Smooth muscle cell of the brain vasculature (primary cell): ENCODE measurements at places on chromosomes 3 and 15.
A peak's percentile ranks its signal among the peaks of the same experiment; 100 is the strongest.

DNA sequence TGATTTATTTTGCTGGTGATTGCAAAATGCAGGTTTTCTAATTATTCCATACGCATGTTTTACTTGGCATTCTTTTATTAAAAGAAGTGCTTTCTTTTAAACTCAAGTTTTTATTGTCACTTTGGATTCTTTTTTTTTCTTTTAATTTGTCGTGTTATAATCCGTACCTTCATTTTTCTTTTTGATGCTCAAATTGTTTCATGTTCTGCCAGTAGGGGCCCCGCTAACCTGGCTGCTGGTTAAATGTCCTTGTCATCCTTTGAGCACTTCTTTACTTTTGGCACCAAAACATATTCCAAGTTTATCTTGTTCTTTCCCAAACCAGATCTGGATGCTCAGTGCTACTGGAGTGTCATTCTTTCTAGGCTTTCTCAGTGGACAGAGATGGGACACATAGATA is 31.6 kb downstream of the MED12L start:
- DNase-seq, result no peak

DNA sequence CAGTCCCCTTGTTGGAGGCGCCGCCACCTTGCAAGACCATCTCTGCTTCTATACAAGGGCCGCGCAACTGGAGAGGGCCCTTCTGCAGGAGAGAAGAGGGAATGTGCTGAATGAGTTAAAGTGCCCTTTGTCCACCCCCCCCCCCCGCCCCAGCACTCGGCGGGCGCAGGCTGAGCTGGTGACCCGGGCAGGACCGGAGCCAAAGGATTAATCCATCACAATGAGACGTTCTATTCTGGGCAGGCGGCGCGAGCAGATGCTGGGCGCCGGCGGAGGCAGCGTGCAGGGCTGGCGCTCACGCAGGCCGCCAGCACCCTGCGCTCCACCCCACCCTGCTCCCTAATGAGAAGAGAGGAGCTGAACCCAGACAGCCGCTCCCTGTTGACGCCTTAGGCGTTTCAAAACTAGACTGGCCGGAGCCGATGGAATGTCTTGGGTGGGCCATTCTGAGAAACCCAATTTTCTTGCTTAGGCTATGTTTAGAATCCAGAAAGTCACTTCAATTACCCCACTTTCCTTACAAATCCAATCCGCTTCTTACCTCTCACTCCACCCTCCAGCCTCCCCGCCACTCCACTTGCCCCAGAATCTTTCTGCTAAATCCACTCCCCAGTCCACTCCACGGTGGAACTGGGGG is 32.9 kb downstream of the GJD2 start:
- no peak for DNase-seq

- DNase-seq, result no peak
Observed at GRCh38 chr3:15756505-15756904, 41.3 kb downstream of the ANKRD28 start.

DNA sequence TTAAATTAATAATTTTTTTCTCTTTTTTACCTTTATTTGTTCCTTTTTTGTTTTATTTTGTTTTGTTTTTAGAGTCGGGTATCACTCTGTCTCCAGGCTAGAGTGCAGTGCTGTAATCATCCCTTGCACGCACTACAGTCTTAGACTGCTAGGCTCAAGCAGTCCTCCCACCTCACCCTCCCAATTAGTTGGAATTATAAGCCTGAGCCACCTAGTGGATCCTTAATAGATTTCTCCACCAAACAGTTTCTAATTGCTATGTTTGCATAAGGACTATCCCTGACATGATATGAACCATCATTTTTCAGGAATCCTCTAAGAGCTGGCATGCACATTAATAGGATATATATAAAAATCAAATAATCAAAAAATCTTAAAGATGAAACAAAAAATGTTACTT is 993.2 kb downstream of the OTOL1 start:
- no peak for DNase-seq

- no peak for DNase-seq
Observed at GRCh38 chr3:45546716-45547701, 47.5 kb upstream of the LIMD1 start.

DNA sequence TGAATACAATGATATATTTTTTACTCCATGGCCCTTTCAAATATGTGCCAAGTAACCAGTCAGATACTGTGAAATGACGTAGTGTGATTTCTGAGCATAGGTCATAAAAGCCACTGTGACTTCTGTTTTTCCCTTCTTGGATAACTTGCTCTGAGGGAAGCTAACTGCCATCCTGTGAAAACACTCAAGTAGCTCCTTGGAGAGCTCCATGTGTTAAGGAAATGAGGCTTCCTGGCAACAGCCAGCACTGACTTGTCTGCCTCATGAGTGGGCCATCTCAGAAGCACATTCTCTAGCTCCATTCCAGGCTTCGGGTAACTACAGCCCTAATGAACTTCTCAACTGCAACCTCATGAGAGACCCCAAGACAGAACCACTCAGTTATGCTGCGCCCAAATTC is 9.5 kb upstream of the CCDC80 start:
- DNase-seq, result no peak

DNA sequence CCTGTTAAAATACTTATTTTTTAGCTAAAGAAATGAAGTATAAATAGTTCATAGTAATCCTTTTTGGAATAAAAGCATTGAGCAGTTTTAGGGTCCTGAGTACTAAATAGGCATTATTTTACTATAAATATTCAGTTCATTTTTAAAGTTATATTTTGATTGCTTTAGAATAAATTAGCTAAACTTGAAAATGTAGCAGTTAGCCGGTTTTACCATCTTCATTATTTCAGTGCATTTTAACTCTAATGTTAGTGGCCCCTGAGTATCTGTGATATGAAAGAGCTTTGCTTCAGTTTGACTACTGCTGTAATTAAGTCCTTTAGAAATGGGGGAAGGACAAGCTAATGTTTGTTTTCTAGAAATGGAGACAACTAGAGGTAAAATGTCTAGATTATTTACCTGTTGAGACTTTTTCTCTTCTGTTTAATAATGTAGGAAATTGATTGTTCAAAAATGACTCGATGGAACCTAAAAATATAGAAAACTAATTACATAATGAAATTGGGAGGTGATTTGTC is 3.6 kb downstream of the SMC4 start:
- no peak for DNase-seq

DNA sequence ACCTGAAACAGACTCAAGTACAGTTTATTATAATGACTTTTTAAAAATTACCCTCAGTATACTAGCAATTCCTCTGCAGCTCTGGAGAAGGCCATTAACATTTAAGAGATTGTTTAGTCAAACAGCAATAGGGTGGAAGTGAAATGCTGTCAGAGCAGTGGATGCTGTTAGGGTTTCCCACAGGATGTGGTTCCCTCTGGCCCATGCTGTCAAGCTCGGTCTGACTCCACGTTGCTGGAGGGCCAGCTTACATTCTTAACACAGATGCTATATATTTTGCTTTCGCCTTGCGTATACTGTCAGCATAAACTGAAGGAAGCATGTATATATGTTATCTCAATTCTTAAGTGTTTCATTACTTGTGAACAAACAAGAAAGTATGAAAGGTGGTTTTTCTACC is 231.1 kb upstream of the COL8A1 start:
- DNase-seq, result no peak

DNA sequence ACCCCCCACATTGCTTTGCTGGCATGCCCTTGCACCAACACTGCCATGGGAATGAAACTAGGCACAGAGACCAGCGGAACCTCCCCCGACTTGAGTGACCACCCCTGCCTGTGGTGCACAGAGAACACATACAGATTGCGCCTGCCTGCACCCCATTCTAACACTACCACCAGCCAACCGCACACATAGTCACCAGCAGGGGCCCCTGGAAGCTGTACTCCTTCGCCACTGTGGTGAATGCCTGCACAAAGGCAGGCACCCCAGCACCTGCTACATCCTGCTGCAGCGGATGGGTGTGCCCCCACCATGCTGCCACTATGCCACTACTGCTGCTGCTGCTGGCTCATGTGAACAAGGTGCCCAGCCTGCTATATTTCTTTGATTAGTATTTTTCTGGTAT is 27.4 kb upstream of the DNAAF4 start:
- no peak for DNase-seq

DNA sequence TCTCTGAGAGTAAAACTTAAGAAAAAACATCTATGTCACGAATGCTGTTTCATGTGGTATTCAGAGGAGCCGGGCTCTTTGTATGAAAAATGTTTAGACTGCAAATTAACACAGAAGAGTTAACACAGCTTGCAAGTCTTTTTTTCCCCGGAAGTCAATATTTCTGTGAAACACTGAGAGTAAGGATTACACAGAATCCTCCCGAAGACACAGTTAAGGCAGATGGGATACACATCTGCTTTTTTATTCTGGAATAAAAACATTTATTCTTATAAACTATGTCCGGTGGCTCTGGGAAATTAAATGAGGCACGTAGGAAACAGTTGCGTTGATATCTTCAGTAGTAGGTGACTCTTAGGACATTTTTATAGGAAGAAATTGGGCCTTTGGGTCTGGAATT is 180.6 kb downstream of the PTPRG start:
- no peak for DNase-seq

DNA sequence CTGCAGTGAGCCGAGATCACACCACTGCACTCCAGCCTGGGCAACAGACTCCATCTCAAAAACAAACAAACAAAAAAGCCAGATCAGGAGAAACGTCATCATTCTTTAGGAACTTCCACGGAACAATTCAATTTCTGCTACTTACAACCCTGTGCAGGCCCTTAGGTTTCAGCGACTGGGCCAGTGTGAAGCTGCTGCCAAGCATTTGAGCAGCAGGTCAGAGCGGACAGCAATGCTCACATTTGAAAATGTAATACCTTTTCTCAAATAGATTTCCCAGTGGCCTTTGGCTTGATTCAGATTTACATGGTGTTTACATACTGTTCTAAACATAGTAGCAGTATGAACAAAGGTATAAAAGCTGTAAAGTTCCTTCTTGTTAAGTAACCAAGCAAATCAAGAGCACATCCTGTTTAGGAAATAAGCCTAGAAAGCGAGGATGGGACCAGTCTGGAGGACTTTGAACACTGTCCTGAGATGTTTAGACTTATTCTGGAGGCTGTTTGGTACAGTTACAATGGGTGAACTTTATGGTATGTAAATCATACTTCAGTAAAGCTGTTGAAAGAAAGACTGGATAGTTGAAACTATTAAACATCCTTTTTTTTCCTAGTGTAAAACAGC is 141.2 kb downstream of the HCN4 start:
- no peak for DNase-seq

DNA sequence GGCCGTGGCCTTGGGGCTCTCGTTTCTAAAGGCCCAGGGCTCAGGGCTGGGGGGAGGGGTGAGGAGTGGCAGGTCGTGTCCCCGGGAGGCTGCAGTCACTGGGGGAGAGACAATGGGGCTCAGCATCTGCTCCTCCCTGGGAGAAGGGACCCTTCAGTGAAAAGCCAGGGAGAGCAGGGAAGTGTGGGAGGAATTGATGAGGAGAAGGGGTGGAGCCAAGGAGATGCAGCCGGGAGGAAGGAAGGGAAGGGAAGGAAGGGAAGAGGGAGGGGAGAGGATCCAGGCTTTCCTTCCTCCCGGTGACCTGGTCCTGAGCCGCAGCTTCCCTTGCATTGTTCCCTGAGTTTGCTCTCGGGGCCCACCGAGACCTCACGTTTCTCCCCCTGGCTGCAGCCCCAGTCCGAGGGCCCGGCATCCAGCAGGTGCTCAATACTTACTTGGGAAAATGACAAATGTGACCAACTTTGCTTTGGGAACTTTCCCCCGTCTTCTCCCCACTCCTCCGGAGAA is 1.4 kb upstream of the ZNF710 start:
- DNase-seq, result no peak

- DNase-seq, result no peak
Observed at GRCh38 chr3:143339451-143339850, 219.9 kb downstream of the CHST2 start.

DNA sequence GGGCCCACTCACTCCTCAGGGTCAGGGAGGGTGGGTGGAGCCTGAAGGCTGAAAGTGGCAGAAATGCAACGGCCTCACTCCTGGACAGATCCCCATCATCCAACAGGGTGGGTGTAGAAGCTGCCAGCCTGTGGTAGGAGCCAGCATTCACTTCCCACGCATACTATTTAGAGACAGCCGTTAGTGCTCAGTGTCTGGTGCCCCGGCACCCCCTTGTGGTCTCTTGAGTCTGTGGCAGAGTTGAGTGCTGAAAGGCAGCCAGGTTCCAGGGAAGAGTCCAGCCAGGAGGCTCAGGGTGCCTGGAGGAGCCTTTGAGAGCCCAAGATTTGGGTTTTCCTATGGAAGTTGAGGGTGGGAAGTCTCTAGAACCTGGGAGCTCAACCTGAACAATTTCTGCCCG is 2.1 kb upstream of the GNAT1 start:
- DNase-seq, result no peak

GRCh38 chr3:176789947-176790346 is 407.3 kb downstream of the TBL1XR1 start:
- no peak for DNase-seq

- peak; percentile 13 for DNase-seq
Observed at GRCh38 chr3:100796556-100796955, 87.3 kb downstream of the TFG start.

DNA sequence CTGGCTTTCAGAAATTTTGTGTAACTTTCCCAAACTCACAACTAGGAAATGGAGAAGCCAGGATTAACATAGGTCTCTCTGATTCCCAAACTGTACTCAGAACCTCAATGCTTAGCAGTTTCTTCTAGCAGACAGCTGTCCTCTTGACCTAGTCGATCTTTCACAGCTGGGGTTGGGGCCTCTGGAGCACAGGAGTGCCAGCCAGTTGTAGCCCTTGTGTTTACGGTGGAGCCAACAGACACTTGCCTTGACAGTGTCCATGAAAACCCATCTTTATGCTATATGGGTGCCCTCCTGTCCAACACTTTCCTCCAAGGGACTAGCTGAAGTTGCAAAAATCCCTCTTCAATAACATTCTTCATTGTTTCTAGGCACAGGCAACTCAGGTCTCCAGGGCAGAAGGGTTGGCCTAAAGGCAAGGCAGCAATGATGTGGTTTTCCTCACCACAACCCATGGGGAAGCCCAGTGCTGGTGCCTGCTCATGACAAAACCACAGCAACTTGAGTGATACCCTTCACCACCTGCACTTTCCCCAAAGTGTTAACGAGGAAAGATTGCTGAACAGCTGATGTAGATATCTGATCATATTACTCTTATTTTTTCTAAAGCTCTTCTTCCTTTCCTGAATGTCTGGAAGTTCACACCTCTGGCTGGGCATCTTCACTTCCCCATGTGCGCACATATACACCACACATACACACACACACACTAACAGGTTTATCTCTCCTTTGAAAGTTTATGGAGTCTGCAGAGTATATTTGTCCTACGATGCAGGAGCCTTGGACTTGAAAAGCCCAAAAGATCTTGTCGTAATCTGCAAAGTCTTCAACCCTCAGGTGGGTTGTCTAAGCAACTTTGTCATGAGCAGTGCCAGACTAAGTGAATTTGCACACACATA is 11.0 kb upstream of the KNG1 start:
- DNase-seq, result no peak

- DNase-seq, result no peak
Observed at GRCh38 chr3:187870360-187871203, 125.3 kb upstream of the BCL6 start.

- DNase-seq, result no peak
Observed at GRCh38 chr15:53739651-53740050, 19.8 kb downstream of the WDR72 start.

- peak; percentile 23 for DNase-seq
Observed at GRCh38 chr3:100525753-100526612, 33.6 kb downstream of the TMEM45A start.

GRCh38 chr3:44892689-44893088 is 18.3 kb downstream of the TGM4 start:
- no peak for DNase-seq
